ENCODE measurements at places on chromosomes 2 and 18.

GRCh38 chr18:79509536-79509930 lies 113.8 kb downstream of the NFATC1 start:
- DNase-seq, result no peak

DNA sequence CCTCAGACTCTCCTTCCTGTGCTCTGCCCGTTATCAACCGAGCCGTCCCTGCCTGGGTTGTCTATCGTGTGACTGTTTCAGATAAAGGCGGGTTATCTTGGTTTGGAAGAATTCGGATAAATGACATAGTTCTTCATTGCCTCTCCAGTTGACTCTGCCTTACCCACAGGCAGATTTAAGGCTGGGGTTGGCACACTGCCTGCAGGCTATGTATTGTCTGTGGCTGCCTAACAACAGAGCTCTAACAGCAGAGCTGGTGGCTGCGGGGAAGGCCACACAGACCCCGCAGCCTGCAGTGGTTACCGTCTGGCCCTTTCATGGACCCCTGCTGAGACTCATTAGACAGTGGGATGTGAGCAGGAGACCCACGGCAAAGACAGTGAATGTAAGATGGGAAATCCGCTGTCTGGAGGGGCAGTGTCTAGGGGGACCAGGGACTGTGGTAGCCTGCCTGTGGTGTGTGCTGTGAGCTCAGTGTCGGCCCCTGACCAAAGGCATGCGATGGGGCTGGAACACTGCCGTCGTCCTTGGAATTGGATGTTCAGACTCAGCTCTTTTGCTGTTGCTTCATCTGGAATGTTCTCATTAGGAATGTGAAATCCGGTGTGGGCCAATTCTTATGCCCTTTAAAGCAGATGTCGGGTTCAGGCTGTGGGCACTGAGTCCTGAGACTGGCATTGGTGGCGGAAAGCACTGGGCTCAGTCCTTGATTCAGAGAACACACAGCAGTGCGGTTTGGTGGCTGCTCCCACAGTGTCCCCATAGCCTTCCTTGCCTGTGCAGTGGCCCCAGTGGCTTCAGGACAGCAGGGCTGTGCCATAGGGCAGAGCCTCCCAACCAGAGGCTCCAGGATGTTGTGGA lies 44.5 kb downstream of the SH3RF3 start:
- DNase-seq, result no peak

DNA sequence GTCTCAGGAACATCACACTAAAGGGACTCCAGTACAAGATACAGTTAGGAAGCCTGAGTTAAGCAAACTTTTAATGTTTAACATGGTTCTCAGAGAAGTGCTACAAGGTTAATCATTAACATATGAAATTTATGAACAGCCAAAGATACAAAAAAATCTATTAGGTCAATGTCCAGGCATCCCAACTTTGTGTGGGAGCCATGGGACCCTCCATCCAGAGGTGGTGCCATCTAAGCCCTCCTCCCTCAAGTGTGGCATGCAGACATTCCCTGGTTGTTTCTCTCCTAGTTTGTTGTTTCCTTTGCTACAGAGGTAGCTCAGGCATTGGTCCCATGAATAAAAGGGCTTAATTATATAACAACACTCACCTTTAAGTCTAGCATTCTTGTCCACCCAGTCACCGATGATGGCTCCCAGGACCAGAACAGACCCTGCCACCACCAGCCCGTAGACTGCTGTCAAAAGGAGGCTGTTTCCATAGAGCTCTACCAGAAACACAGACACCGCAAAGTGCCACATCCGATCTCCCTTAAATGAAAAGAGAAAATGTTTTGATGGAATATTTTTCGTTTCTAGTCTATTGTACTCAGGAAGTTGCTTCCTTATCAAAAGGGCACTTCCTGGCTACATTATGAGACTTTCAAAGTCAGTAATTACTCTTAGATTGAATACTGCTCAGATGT lies 5.7 kb downstream of the SLC40A1 start:
- DNase-seq, result no peak

GRCh38 chr2:223055836-223056235 lies 3.8 kb downstream of the KCNE4 start:
- DNase-seq, result no peak

GRCh38 chr2:109208071-109208950 lies 79.3 kb downstream of the SH3RF3 start:
- no peak for DNase-seq

GRCh38 chr18:67402543-67402942 lies 114.0 kb downstream of the DSEL start:
- DNase-seq, result no peak

- DNase-seq, result no peak
Measured at GRCh38 chr2:27727257-27727656, 44.3 kb upstream of the MRPL33 start.

DNA sequence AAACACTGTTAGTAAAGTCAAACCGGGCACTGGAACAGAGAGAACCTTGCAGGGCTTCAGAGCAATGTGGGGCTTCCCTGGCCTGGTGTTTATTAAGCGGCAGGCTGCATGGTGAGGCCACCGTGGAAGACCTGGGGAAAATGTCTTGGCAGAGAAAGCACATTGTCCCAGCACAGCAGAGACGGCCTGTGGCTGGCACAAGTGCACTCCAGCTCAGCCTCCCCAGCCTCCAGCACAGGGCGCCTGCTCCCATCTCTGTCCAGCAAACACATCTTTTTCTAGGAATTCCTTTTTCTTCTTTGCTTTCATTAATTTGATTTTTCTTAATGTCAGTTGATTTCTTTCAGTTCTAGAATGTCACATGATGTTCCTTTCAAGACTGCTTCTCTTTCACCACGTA lies 138.2 kb upstream of the NFATC1 start:
- DNase-seq, result no peak

DNA sequence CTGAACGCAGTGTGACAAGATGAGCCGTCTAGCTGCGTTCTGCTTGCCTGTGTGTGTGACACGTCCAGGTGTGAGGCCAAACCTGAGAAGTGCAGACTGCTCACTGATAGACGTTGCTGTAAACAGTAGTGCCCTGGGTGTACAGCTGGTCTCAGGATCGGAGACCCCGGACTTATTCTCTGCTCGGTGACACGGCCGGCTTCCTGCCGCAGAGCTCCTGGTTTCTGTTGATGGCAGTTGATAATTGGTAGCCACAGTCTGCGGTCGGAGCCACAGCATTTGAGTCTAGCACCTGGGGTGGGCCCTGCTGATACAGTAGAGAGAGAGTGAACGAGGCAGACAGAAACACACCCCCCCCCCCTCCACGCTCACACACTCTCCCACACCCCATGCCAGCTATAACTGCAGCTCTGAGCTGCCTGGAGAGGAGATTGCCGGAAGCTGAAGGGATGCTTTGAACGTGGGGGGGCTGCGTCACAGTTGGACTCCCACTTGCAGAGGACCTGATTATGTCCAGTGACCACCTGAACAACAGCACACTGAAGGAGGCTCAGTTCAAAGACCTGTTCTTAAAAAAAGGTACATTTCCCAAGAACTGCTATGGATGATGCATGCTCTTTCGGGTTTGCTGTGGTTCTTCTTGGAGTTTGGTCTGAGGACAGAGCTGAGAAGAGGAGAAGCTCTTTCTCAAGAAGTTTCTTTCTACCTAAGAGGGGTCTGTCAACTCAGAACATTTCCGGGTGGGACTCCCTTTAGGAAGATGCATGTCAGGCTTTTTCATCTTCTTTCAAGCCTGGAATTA lies 114.0 kb downstream of the FAM210A start:
- no peak for DNase-seq

GRCh38 chr18:29494371-29494770 lies 1317.4 kb upstream of the CDH2 start:
- DNase-seq, result no peak

GRCh38 chr2:21773168-21773567 lies 649.4 kb downstream of the TDRD15 start:
- DNase-seq, result no peak

- no peak for DNase-seq
Measured at GRCh38 chr18:55237660-55238059, 278.4 kb upstream of the CCDC68 start.

GRCh38 chr18:10033016-10033399 lies 119.2 kb downstream of the VAPA start:
- DNase-seq, result no peak

DNA sequence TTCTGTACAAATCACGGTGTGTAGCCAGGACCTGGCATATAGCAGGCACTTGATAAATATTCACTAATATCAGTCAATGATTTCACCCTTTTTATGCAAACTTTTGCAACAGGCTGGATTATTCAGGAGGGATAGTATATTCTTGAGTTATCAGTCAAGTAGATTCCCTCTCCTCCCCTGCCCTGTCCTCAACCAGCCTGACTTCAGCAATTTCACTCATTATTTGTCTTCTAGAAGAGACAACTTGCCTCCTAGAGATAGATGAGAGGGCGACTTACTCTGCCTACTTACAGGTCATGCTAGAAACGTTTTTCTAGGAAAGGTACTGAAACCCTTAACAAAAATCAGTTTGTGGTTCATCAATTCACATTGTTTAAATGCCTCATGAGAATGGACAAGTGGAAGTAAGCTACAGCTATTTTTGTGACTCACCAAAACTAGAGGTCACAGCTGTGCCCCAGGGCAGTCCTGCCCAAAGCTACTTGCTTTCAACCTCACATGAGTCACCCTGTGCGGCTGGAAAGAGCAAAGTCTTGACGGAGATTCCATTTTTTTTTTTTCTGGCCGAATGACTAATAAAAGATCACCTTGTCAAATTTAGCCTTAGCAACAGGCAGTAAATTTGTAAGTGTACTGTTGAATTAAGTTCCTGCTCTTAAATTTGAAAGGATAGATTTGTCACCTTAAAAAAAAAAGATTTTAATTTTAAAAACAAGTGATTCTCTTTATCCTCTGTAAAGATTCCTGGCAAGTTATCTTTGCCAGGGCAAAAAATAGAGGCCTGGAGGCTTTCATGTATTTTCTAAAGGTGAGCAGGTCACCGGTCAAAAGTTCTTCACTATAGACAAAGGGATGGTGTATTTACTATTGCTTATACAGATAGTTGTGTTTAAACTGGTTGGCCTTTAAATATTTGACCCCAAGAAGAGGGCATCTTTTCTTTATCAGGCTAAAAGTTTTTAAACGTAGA lies 109.0 kb upstream of the SLC35G4 start:
- DNase-seq, result no peak

GRCh38 chr18:50079571-50080295 lies 115.2 kb downstream of the MYO5B start:
- DNase-seq, result no peak

DNA sequence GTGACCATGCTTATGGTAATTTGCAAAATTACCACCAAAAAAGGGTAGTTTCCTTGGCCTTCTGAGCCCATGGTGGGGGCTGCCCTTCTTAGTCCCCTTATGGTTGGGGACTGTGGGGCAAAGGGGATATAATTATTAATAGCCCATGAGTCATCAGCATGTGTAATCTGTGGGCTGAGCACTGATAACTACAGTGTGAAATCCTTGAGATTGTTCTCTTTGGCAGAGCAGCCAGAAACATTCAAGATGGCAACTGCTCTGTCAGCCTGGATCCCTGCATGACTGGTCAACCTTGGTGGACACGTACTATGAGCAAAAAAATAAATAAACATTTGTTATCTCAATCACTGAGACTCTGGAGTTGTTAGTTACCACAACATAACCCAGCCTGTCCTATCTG lies 61.3 kb downstream of the MGAT4A start:
- DNase-seq, result no peak

DNA sequence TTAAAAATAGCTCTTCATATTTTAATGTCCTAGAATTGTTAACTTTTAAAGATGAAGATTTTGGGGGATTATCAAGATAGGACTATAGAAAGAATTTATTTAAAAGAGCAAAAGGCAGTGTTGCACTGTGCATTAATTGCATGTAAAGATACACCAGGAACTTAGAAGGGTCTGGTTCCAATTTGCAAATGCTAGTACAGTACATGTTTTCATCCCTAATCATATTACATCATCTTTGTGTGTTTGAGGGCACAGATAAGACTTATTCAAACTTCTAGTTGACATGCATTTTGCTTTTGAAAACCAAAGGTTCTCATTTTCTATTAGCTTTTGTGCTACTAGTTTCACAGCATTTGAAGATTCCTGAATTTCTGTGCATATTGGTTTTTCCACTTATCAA lies 231.7 kb upstream of the LYPD1 start:
- no peak for DNase-seq

DNA sequence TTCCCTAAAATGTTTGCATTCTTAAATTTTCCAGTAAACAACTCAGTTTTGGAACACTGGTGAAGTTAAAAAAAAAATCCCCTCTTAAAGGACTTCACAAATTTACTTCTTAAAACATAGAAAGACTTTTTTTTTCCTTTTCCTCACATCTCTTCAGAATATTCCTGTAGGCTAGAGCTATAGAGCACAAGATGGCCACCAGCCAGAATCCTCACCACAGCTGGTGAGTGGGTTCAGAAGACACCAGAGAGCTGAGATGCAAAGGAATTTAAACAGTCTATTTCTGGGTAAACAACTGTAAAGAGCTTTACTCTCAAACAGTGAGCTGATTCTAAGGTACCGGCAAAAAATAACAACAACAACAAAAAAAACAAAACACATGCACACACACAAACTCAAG lies 252.8 kb downstream of the LRP1B start:
- no peak for DNase-seq

- no peak for DNase-seq
Measured at GRCh38 chr2:176149939-176150583, 1.3 kb upstream of the HOXD4 start.

DNA sequence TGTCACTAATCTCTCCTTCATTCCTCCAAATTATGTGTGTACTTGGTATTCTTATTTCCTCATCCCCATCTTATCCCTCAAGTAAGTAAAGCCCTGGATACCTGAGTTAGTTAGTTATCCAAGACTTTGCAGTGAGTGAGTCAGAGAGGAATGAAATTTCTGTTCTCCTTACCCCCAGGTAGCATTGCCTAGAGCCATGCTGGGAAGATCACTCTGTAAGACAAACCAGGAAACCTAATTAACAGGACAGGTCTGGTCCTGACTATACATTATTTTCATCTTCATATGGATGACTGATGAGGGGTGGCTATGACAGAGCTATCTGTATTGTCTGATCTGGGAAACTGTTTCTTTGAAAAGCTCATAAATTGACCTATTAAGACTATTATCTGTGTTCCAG lies 55.0 kb upstream of the ITGA6 start:
- no peak for DNase-seq

DNA sequence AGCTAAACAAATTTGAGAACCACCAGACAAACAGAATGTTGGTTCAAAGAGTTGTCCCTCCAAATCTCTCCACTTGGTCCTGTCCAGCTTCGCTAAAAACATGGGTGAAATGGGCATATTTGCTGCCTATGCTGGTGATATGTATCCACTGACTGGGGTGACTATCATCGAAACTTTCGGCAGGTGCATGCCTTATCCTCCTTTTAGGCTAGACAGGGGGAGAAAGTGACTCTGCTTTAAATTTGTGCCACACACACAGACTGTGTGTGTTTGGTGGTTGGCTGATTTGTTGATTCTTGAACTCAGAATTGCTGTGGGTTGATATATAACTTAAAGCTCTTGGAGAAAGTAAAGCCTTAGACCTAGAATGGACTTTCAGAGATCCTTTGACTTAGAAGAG lies 324.1 kb upstream of the NT5C1B start:
- DNase-seq, result no peak

GRCh38 chr2:47072018-47072691 lies 83.0 kb downstream of the STPG4 start:
- DNase-seq, result no peak

GRCh38 chr2:196617430-196617829 lies 22.1 kb upstream of the CCDC150 start:
- DNase-seq, result no peak
